ENCODE measurements at places on chromosomes 7 and 10.

DNA sequence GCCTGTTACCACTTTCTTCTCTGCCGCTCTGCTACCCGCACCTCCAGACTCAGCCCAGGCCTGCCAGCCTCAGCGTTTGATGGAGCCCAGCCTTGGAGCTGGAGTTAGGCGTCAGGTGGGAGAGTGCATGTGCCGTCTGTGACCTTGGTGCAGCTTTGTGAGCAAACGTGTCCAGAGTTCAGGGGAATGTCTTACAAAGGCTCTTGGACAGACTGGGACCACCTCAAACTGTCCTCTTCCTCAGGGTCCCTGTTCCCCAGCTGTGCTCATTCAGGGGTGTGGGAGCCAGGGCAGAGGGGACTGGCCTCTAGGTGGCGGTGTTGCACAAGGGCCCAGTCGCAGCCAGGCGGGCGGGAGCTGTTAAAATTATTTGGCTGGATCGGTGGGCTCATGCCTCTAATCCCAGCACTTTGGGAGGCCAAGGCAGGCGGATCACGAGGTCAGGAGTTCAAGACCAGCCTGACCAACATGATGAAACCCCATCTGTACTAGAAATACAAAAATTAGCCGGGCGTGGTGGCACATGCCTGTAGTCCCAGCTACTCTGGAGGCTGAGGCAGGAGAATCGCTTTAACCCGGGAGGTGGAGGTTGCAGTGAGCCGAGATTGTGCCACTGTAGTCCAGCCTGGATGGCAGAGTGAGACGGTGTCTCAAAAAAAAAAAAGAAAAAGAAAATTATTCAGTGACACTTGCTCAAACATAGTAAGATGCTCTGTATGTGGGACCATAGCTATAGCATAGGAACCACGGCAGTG is 89.2 kb downstream of the ADCY1 start:
- peak; percentile 62 for DNase-seq

- DNase-seq, result peak; percentile 19
Measured at GRCh38 chr10:32054094-32054493, 2.1 kb downstream of the KIF5B start.

GRCh38 chr7:39210362-39210761 is 232.7 kb downstream of the POU6F2 start:
- no peak for DNase-seq

DNA sequence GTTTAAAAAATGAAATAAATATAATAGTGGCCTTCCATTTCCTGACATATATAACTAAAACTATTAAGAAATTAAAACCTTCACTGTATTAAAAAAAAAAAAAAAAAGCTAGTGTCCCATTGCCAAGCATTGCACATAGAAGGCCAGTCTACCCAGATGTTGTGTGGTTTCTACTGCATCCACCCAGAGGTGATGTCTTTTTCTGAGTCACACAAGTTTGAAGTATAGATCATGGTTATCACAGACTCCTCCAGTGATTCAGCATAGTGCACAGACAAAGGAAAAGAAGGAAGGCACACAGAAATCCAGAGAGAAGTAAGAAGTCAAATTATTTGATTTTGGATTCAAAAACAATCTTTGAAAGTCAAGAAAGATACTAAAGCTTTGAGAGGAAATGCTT is 429.0 kb downstream of the ETV1 start:
- no peak for DNase-seq

- no peak for DNase-seq
Measured at GRCh38 chr7:71042591-71042990, 89.4 kb upstream of the GALNT17 start.

GRCh38 chr7:151244841-151245346 is 3.6 kb downstream of the SMARCD3 start:
- no peak for DNase-seq

DNA sequence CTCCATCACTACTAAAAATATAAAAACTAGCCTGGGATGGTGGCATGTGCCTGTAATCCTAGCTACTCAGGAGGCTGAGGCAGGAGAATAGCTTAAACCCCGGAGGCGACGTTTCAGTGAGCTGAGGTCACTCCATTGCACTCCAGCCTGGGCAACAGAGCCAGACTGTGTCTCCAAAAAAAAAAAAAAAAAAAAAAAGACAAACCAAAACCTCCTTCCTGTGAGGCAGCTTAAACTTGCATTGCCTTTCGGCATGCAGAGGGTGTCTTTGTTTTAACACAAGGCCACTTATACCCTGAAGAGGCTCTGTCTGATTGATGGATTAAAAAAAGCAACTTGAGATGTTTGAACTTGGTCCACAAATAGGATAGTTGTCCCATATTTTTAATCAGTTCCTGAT is 128.4 kb upstream of the RSU1 start:
- no peak for DNase-seq

- no peak for DNase-seq
Measured at GRCh38 chr7:24827027-24827426, 69.8 kb upstream of the GSDME start.

GRCh38 chr10:123269017-123269552 is 114.9 kb downstream of the BUB3 start:
- DNase-seq, result no peak

- no peak for DNase-seq
Measured at GRCh38 chr10:127912607-127913367, 5.9 kb downstream of the PTPRE start.

DNA sequence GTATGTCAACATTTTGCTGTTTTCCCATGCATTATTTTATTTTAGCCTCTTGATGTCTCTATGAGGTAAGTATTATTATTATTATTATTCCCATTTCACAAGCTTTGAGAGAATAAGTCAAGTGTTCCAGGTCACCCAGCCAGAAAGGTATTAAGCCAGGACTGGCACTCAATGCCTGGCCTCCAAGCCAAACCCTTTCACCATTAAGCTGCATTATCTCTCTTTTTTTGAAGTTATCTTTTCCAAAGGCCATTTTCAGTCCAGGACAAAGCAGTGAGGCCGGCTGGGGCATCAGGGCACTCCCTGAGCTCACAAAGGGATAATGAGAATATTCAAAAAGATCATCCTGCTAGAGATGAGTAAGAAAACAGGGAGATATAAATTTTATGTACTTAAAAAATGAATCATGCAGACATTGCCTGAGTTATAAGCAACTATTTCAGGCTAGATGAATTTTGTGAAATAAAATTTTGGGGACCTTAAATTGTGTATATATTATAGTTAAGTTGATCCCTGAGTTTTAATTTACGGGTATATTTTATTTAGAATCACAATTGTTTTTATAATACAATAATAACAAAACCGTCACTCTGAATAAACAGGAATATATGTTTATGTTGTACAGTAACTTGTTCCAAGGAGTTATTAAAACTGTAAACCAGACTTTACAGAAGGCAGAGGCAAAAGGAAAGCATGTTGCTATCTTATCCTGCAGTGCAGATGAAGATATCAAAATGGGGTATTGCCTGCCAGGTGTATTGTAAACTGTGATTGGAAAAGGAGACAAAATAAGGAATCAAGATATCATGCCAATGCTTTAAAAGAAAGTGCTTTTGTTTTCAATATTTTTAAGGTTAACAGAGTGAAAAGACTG is 51.3 kb upstream of the CAV2 start:
- no peak for DNase-seq

DNA sequence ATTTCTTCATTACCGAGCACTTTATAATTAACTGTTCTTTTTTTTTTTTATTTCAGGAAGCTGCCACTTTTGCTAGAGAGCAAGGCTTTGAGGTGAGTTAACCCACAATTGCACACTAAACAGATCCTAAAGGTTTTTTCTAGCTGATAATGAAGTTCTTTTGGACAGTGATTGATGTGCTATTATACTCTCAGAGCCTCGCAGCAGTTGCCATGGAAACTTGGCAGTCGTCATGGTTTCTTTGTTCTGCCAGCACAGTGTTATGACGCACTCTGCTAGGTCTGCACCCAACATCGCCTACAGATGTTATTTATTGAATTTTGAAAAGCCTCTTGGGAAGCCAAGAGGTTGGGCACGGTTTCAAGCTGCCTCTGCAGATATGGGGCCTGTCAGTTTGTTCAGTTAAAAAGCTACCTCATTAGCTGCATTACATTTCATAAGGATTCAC is 237.2 kb upstream of the KAT6B start:
- DNase-seq, result peak; percentile 94

DNA sequence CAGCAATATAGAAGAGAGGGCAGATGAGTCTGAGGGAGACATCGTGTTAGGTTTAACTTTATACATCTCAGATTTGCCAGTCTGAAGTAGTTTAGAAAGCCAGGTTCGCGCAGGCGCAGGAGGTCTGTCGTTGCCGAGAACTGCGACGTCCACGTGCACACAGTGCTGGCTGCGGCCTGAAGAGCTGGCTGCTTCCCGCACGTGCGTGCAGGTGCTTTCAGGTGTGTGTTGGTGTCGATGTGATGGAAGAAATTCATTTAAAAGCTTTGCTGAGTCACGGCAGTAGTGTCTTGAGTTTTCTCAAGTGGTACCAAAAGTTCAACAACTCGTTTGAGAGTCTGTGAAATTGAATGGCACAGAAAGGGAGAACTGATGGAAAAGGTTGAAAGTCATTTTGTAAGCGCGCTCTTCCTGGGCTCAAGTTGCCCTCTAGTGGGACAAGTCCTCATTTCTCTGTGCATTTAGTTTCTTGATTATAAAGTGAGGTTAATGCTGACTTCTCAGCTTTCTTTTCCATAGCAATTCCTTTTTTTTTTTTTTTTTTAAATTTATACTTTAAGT is 18.6 kb downstream of the WDR37 start:
- peak; percentile 30 for DNase-seq

DNA sequence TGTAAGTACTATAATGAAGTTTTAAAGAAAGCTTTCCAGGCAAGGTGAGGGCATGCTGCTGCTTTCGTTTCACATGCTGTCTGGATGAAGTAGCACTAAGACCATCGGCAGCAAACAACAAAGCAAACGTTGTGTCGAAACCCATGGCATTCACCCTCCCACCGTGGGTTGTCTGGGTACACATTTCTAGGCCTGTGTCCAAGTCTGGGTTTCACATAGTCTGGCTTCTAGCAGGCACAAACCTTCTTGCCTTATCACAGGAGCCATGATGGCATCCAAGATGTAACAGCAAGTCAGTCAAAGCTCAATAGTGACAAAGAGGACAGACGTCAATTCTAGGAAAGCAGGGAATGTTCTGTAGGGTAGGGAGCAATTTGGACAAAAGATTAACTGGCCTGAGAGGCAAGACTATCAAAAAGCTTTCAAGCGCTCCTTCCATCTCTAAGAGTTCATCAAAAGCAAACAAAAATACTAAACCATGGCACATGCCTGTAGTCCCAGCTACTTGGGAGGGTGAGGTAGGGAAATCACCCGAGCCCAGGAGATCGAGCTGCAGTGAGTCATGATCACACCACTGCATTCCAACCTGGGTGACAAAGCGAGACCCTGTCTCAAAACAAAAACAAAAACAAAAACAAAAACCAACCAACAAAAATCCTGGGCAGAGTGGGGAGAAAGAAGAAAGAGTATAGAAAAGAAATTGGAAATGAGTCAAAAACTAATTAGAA is 42.7 kb downstream of the PAXIP1 start:
- no peak for DNase-seq

- no peak for DNase-seq
Measured at GRCh38 chr7:3033136-3033535, 10.5 kb downstream of the CARD11 start.

DNA sequence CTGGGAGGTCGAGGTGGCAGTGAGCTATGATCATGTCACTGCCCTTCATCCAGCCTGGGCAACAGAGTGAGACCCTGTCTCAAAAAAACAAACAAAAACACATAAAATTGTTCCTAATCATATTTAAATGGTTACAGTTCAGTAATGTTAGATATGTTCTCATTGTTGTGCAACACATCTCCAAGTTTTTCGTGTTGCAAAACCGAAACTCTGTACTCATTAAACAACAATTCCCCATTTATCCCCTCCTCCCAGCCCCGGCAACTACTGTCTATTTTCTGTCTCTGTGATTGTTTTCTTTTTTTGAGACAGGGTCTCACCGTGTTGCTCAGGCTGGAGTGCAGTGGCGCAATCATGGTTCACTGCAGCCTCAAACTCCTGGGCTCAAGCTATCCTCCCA is 16.1 kb upstream of the PRXL2A start:
- DNase-seq, result no peak

GRCh38 chr7:42283553-42283952 is 46.5 kb upstream of the GLI3 start:
- DNase-seq, result no peak

DNA sequence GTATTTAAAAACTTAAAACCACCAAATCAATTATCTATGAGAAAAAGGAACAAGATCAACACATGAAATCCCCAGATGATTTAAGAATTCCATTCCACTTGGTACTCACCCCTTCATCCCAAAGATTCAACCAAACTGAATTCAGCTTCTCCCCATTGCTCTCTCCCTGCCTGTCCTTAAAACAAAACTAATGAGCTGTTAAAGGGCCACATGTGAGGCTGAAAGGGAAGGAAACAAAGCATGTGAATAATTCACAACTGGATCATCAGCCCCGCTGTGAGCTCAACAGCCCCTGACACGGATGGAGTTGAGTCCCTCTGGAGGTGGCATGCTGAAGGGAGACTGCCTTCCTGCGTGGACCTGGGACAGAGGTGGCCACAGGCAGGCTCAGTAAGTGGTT is 32.9 kb downstream of the VOPP1 start:
- no peak for DNase-seq

- no peak for DNase-seq
Measured at GRCh38 chr7:130752424-130752823, 18.4 kb upstream of the KLF14 start.

GRCh38 chr7:16891874-16892643 is 10.3 kb upstream of the AGR3 start:
- DNase-seq, result no peak

- no peak for DNase-seq
Measured at GRCh38 chr10:20271490-20271889, 455.3 kb downstream of the PLXDC2 start.

GRCh38 chr10:13787015-13787421 is 200.3 kb downstream of the PRPF18 start:
- DNase-seq, result no peak

DNA sequence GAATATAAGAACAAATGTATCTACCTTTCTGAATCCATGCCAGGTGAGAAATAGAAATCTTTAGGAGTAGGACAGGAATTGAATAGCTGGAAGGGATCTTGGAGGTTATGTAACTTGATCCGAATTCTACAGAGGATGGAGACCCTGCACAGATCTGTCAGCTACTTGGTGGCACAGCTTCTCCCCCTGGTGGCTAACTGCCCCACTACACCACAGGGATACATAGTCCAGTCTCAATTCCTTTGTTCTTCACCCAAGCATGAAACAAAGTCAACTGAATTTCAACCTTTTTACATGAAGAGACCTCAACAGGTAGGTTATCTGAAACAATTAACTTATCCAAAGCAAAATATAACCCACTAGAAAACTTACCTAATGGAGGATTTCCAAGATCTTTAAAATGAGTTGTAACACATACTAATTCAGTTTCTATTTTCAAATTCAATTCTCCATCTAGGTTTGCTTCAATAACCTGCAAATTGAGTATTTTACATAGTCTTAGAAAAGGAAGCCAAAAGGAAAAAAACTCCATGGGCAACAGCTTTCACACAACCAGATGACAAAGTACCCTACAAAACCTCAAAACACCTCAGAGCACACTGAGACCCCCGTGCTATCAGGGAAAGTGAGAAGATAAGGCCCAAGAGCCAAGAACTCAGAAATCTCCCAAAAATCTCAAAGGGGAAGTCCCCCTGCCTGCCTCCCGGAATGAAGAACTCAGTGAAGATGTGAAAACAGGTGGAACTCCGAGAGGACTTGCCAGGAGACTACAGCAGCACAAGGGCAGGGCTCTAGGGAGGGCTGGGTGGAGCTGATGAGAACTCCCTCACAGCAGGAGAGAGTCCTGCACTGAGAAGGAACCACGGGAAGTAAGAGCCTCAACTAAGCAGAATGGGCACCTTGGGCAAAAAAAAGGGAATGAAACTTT is 10.3 kb downstream of the HUS1 start:
- peak; percentile 65 for DNase-seq
